ENCODE measurements at places on chromosomes 1 and 21. TPM values are rescaled to one million over a fixed set of nuclear protein-coding genes. Genes with fewer than 3 reads are reported as not detected.

GRCh38 chr1:173422456-173422976 is 54.6 kb upstream of the PRDX6 start:
- DNase-seq = no peak

GRCh38 chr1:207910591-207911354 is at the start of gene CD34:
Gene CD34 (minus strand): TSS chr1:207911125. CDS start chr1:207911080, 45 bp downstream.
- peak; percentile 28 for DNase-seq

GRCh38 chr1:155899683-155900082 is 11.5 kb downstream of the RIT1 start:
- DNase-seq = no peak

GRCh38 chr1:53210954-53211353 is 9.5 kb downstream of the CZIB start:
- no peak for DNase-seq

- no peak for DNase-seq
Observed at GRCh38 chr1:178580876-178581275, 68.0 kb downstream of the TEX35 start.

Gene RGS18
- total RNA-seq = not detected

Gene NR5A2
- 0.23 TPM for total RNA-seq

DNA sequence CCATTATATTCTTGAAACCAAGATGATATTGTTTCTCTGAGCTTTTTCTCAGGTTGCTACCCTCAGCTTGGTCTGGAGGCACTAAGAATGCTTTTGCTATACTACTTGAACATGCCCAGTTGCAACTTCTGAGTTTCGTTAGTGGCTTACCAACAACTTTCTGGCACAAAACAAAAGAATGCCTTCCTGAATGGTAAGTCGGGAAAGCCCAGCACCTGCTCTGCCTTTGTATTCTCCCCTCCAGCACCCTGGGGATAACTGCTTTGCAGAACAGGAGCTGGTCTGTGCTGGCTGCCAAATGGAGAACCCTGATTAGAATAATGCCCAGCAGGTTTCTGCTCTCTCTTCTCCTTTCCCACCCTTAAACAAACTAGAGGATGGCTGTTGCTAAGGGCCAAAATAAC is 149.3 kb downstream of the TGFB2 start:
- DNase-seq = no peak

Gene CYP4A11
- total RNA-seq = not detected

GRCh38 chr1:181101581-181102226 is 13.2 kb downstream of the IER5 start:
- peak; percentile 86 for DNase-seq

GRCh38 chr1:117122330-117123025 is 929 bp upstream of the TRIM45 start:
- DNase-seq = no peak

Gene ADORA1
- 0.89 TPM for total RNA-seq

DNA sequence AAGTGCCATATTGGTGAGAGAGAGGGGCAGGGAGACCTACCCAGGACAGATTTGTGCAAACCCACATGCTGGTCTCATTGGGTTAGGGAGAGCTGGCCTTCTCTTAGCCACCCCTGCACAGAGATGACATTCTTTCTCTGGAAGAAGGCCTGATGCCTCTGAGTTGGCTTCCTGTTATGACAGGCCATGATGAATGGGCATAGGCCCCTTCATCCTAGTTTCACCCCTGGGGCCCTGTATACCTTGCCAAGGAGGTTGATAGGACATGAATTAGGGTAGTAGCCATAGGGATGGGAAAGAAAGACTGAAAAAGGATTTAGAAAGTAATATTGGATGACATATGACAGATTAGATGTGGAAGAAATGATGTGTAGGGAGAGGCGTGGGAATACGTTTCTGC is 46.6 kb downstream of the TENT5C start:
- DNase-seq = peak; percentile 60

Gene CACHD1
- 7.1 TPM for total RNA-seq

DNA sequence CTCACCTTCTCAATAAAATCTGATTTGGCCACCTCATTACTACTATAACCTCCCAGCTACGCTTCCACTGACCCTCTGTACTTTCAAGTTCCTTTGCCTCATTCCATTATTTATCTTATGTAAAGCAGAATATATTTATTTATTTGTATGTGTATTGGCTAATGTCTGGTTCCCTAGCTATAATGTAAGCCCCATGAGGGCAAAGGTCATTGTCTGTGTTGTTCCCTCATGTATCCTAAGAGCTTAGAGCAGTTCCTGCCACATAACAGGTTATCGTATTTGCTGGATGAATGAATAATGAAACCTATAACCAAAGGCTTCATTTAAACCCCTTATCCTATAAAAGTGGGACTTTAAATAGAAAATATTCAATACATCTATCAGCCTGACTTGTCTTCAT is 77.9 kb upstream of the DPT start:
- DNase-seq = no peak

Gene ZNF593OS
- not detected for total RNA-seq

- DNase-seq = no peak
Observed at GRCh38 chr1:206089341-206089740, 27.8 kb downstream of the AVPR1B start.

Gene NBPF6
- total RNA-seq = not detected

- no peak for DNase-seq
Observed at GRCh38 chr1:100722221-100722620, 2.7 kb downstream of the VCAM1 start.

Gene MCOLN2
- 13.5 TPM for total RNA-seq

Gene USP48
- total RNA-seq = 28.6 TPM

GRCh38 chr1:28971980-28972771 is 57.8 kb downstream of the EPB41 start:
- DNase-seq = peak; percentile 82

DNA sequence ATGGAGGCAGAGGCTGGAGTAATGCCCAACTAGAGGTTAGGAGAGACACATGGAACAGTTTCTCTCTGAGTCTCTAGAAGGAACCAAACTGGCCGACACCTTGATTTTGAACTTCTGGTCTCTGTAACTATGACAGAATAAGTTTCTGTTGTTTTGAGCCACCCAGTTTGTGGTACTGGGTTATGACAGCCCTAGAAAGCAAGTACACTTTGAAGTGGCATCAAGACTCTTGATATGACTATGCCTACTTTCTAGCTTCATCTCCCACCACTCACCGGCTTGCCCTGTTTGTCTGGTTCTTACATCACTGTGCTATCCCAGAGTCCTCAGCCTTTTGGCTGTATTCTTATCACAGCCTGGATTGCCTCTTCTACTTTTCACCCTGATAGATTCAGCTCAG is 230.3 kb upstream of the USP24 start:
- no peak for DNase-seq

Gene CD1E
- not detected for total RNA-seq

Gene ALDH4A1
- 9.5 TPM for total RNA-seq

Gene CR1
- total RNA-seq = 0.03 TPM

Gene GNG4
- 2.2 TPM for total RNA-seq

Gene TMEM82
- total RNA-seq = not detected

DNA sequence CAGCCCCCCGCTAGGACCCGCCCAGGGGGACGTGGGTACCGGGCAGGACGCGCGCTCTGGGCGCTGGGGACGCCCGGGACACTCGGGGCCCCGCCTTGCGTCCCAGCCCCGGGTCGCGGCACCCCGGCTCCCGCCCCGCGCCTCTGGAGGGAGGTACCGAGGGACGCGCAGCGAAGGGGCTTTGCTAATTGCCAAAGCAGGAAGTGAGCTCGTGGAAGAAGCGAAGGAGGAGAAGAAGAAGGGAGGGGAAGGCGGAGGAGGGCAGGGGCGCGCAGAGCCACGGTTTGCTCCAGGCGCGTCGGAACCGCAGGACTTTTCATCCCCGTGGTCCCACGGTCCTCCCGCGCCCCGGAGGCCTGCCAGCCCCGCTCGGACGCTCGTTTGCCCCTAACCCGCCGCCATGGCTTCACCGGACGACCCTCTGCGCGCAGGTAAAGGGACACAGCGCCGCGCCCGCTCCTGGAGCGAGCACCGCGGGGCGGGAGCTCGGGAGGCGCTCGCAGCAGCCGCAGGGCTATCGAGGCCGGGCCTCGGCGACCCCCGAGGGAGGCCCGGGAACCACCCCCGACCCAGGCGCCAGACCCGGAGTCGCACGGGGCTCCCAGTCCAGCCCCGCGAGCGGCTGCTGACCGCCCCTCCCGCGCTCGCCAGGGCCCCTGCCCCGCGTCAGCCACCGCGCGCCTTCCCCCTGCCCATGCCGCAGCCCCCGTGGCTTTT is 1.3 kb downstream of the EDARADD start:
- DNase-seq = peak; percentile 67

Gene GBP3
- total RNA-seq = 65.3 TPM

DNA sequence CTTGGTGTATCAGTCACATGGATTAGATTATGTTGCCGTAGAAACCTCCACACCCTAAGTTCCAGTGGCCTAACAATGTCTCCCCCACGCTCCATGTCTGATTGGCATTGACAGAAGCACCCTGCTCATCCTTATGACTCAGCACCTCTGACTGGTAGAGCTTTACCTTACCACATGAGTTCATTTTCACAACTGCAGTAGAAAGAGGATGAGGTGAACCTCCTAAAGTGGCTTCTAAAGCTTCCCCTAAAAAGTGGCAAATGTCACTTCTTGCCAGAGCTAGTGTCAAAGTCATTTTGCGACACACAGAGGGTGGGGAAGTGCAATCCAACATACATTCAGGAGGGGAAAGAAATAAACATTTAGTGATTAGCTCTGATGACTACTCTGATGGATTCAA is 30.6 kb upstream of the LYPD8 start:
- no peak for DNase-seq

Gene TRIM46
- total RNA-seq = 1.9 TPM

Gene ERRFI1
- 81.0 TPM for total RNA-seq

Gene COQ8A
- total RNA-seq = 15.5 TPM

Gene PRDM16
- total RNA-seq = 3.1 TPM

DNA sequence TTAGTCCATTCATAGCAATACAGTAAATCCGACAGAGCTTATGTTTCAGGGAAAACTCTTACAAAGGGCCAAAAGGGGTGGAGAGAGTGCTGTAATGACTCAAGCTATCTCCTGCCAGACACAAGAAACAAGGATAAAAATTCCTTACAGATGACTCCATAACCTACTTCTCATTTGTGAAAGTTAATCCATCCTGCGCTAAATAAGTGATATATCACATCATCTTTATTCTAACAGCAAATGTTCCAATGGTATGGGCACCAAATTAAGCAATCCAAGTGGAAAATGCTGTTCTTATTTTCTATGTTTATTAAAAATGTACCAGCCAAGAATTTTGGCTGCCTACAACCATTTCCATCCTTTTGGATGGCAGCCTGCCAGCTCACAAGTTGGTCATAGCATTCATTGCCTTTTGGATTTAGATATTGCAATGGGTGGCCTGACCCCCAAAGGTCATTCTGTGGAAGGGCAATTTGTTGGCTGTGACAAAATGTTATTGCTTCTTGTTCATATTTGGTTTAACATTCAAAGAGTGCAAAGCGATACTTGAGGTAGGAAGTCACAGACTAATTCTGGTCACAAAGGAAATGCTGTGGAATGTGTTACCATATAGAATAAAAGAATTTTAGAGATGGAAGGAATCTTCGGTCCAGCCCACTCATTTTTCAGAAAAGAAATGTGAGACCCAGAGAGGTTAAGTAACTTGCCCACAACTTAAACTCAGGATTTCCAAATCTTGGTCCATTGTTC is 2.8 kb upstream of the ENAH start:
- peak; percentile 94 for DNase-seq

- peak; percentile 71 for DNase-seq
Observed at GRCh38 chr1:76240316-76240715, 165.8 kb downstream of the ST6GALNAC3 start.

- no peak for DNase-seq
Observed at GRCh38 chr1:101198842-101199636, 37.8 kb upstream of the S1PR1 start.

Gene COL24A1
- total RNA-seq = 0.09 TPM

Gene LAMC1
- total RNA-seq = 106 TPM

Gene DNAJC28
- total RNA-seq = 2.6 TPM

GRCh38 chr1:74316302-74316701 is 81.1 kb downstream of the TNNI3K start:
- DNase-seq = no peak

DNA sequence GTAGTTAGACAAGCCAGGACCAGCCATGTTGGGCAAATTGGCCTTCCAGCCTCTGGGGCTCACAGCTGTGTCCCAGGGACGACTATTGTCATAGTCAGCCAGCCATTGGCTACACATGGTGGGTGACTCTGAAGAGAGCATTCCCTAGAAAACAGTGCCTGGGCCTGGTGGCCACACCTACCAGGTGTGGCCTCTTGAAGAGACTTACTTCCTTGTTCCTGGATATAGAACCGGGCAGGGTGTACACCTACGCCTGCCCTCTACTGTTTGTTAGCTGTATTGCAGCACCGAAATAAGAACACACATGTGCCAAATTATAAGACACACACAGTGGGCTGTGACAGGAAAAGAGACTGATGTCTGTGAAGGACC is 134.6 kb upstream of the ARHGEF16 start:
- DNase-seq = peak; percentile 80

GRCh38 chr1:163346326-163346870 is 24.6 kb downstream of the NUF2 start:
- no peak for DNase-seq

- no peak for DNase-seq
Observed at GRCh38 chr1:101022294-101022693, 3.3 kb downstream of the DPH5 start.

Gene SLC35F3
- total RNA-seq = 7.5 TPM

- no peak for DNase-seq
Observed at GRCh38 chr1:202264300-202264699, 70.7 kb downstream of the LGR6 start.

- peak; percentile 18 for DNase-seq
Observed at GRCh38 chr1:223815865-223816264, 29.9 kb downstream of the TP53BP2 start.

DNA sequence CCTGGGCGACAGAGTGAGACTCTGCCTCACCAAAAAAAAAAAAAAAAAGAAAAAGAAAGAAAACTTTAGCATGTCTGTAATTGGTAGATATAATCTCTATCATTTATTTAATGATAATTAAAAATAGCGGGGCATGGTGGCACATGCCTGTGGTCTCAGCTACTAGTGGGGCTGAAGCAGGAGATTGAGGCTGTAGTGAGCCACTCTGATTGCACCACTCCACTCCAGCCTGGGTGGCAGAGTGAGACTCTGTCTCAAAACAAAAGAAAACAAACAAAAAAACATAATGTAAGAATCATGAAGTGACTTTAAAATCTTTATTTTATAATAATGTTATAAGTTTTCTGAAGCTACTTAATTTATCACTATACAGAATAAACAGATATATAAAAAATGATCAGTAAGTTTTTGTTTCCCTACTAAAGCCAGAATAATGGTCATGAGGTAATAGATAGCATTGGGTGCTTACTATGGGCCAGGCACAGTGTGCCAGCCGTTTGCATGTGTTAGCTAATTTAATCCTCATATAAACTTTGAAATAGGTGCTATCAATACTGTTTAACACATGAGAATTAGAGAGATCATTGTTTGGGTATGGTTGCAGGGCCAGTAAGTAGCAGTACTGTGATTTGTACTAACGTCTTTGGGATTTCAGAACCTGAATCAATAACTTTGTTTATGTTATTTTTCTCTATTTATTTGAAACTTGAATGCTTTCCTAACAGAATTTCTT is 23.8 kb downstream of the CLIC4 start:
- DNase-seq = no peak

Gene MARK1
- total RNA-seq = 6.6 TPM
